Renal pelvis (tissue), 12 donors: ENCODE measurements at places on chromosomes 7 and 10. TPM values are rescaled to one million over a fixed set of nuclear protein-coding genes. Genes with fewer than 3 reads are reported as not detected.

Gene EBLN1
- not detected for polyA plus RNA-seq

Gene CAV2
- 25.8 TPM for polyA plus RNA-seq

Gene NPC1L1
- 4.3 TPM for polyA plus RNA-seq

Gene ZCWPW1
- polyA plus RNA-seq, result 6.3 TPM

Gene TAS2R41
- not detected for polyA plus RNA-seq

Gene IRF5
- polyA plus RNA-seq, result 12.4 TPM
